ENCODE measurements at places on chromosomes 6 and 20.
A peak's percentile ranks its signal among the peaks of the same experiment; 100 is the strongest.

DNA sequence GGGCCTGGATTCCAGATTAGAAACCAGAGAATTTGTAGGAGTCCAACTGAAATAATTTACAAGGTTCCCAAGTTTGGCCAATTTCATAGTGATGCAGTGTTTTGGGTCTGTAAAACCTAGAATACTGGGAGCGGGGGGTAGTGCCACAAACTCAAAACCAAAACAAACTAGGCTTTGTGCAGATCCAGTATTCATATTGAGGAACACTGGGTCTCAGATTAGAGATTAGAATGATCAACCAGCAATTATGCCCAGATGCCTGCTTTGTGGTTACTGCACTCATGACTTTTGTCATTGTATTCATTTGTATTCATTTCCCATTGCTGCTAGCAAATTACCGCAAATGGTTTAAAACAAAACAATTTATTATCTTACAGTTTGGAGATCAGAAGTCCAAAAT lies 3.2 kb upstream of the NDUFAF4 start:
- no peak for DNase-seq

- DNase-seq = no peak
Measured at GRCh38 chr6:21079468-21080048, 514.0 kb upstream of the SOX4 start.

DNA sequence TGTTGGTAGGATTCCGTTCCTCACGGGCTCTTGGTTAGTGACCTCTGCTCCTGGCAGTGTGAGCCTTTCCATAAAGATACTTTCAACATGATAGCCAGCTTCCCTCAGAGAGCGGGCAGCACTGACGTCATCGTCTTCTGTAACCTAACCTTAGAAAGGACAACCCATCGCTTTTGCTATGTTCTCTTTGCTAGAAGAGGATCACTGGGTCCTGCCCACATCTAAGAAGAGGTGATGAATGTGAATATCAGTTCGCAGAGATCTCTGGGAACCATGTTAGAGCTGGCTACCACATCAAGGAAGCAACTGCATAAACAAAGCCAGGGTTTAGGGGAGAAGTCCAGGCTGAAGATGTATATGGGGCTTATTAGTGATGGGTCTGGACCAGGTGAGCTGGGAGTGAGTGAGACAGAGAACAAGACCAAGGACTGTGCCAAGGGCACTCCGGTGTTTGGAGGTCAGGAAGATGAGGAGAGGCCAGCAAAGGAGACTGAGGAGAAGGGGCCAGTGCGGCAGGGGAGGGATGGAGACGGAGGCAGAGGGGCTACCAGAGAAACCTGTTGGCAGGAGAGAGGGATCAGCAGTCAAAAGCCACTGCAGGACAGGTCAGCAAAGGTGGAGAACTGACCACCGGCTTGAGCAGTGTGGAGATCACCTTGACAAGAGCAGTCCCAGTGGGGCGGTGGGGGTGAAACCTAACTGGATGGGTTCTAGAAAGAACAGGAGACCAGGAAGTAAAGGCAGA lies 39.7 kb downstream of the PIM1 start:
- DNase-seq = no peak

- no peak for DNase-seq
Measured at GRCh38 chr6:72620871-72621290, 983 bp upstream of the KCNQ5 start.

- DNase-seq = no peak
Measured at GRCh38 chr6:10323018-10323417, 91.9 kb downstream of the TFAP2A start.

- DNase-seq = no peak
Measured at GRCh38 chr6:110712238-110712637, 103.0 kb downstream of the CDK19 start.

DNA sequence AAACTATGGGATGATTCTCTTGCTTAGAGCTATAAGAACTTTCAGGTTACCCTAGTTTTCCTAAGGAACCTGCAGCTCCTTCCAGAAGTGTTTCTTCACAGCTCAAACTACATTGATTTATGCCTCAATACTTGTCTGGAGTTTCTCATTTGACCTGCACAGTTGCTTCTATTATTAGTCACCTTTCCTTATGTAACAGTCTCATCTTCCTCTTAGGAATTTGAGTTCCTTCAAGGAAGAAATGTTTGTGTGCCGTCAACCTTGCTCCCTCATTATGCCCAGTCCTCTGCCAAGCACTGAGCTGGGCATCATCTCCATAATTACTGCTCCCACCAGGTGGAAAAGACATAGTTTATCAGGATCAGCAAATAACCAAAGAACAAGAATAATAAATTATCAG lies 466.4 kb downstream of the PKHD1 start:
- DNase-seq = no peak

DNA sequence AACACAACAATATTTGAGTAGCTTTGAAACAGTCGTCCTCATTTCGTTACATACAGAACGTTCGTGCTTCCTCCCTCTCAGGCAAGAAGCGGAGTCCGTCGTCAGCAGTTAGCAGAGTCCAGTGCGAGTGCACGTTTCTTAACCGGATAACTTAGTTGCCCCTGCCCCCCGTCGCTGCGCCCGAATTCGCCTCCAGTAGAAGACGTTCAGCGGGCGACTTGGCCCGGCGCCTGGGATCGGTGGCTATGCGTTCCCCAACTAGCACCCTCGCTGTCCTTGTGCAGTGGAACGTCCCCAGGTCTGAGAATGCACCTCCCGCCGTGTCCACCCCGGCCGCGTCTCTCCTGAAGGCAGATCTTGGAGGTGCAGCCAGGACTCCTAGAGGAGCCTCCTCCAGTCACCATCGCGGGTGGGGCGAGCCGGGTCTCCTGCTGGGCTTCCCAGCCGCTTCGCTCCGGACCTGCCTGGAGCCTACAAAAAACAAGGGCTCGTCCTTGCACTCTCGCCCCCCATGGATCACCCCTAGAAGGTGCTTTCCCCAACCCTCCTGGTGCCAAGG lies 910 bp upstream of the PCSK2 start:
- no peak for DNase-seq

DNA sequence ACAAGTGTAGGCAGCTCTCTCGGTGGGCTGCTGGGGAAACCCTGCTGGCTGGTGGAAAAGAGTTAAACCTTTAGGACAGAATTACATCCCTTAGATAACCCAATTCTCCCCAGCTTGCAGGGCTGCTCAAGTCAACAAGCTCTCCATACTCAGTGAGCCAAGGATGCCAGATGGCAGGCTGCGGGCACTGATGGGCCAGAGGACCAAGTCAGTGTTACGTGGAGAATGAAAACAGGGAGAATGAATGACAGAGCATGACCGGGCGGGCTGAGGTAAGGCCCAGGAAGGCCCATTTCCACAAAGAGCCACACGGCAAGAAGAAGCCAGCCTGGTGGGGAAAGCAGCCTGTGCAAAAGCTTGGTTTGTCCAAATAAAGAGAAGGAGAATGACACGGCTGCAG lies 58.7 kb upstream of the CD93 start:
- DNase-seq = no peak

- peak; percentile 72 for DNase-seq
Measured at GRCh38 chr20:63434599-63435378, 37.7 kb downstream of the KCNQ2 start.

GRCh38 chr6:112415366-112415765 lies 68.2 kb downstream of the RFPL4B start:
- DNase-seq = no peak

DNA sequence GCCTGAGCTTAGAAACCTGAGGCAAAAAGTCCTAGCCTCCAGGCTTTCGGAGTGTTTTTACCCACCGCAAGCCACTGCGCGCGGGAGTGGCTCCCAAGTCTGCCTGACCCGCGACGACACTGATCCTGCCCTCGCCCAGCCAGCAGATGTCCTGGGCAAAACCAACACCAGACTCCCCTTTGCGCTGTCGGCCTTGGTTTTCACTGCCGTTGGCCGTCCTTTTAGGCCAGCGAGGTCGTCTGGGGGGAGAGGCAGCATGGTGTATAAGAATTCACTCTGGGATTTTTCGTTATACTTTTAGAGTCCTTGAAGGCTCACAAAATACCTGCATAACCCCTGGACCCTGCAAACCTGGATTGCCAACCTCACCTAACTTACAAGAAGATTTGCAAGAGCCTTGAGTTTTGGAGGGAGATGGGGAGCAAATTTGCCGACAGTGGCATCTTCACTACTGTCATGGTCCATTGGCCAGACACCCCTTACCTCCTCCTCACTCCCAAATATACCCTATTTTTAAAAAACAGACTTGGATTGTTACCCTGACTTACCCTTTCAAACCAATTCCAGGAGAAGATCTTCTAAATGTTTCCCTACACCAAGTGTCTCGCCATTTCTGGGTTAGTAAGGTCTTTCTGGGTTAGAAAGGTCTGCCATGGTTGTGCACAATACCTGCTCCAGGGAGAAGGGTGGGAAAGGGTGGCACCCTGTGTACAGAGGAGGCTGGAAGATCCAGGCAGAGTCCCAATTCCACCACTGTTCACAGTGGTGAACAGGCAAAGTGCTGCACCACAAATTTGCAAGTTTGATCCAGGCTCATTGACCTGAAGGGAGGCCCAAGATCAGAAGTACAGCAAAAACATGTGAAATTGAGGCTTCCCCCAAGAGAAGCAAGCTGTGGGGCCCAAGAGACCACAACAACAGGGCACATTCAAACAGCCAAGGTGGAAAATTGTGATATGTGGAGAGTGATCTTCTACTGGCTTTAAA lies 4.4 kb downstream of the FOXA2 start:
- no peak for DNase-seq

DNA sequence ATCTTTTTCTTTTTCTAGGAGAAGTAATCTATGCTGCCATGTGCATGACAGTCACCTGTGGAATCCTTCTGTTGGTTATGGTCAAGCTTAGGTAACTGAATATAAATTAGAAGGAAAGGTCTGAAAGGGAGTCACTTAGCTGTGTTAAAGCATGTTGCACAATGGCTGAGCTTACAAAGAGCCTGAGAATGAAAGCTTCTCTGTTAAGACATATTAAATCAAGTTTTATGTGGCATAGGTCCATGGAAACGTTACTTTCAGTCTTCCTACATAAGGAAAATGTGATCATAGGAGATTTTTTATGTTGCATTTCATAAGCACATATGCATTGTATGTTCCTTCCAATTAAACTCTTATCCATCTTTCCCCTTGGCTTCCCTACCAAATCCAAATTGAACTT lies 72.1 kb downstream of the GFRAL start:
- DNase-seq = no peak

Data from CMK (cell line).